ENCODE measurements at places on chromosomes 6 and 20.

GRCh38 chr6:108194503-108194902, 28.7 kb downstream of the NR2E1 start:
- no peak for DNase-seq

DNA sequence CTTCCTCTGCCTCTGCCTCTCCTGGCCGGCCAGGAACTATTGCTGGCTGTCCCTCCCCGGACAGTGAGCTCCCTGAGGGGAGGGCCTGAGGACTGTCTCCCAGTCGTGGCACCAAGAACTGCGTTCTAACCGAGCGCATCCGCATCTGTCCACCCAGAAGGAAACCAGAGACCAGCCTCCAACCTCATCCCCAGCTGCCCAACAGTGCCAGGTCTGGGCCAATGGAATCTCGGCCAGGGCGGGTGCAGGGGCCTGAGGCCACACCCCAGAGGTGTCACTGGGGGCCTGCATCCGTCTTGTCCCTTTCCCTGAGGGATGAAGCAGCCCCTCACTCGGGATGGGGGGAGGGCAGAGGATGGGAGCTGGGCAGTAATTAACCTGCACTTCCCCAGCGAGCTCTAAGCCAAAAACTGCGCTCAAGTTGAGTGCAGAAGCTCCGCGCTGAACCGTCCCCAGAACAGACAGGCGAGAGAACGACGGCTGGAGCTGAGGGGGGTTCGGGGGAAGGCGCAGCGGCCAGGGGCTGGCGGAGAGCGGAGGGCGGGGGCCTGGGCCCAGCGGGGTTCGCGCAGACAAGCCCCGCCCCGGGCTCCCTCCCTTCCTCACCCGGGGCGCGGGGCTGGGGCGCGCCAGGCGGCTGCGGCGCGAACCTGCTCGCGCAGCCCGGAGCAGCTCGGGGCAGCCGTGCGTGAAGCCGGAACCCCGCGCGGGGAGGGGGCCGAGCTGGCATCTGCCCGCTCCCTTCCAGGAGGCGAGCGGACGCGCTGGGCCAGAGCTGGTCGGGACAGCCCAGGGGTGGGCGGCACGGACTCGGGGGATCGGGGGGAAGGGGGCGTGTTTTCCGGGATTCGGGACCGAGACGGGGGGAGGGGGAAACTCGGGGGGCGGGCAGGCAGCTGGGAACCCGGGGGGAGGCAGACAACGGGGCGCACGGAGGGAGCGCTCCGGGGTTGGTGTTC, 1.4 kb downstream of the TFEB start:
- peak; percentile 52 for DNase-seq

DNA sequence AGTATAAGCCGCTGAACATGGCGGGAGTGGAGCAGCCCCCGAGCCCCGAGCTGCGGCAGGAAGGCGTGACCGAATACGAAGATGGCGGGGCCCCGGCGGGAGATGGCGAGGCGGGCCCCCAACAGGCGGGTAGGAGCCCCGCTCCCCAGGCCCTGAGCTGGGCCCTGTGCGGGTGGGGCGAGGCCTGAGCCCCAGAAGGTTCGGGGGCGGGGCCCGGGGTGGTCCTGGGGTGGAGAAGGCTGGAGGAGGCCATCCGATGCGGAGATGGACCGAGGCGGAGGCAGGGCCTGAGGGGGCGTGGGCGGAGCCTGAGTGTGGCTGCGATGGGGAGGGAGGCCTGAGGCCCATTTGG, 7.1 kb downstream of the L3MBTL1 start:
- no peak for DNase-seq

GRCh38 chr6:74720923-74721322, 484.9 kb downstream of the COL12A1 start:
- DNase-seq, result no peak

DNA sequence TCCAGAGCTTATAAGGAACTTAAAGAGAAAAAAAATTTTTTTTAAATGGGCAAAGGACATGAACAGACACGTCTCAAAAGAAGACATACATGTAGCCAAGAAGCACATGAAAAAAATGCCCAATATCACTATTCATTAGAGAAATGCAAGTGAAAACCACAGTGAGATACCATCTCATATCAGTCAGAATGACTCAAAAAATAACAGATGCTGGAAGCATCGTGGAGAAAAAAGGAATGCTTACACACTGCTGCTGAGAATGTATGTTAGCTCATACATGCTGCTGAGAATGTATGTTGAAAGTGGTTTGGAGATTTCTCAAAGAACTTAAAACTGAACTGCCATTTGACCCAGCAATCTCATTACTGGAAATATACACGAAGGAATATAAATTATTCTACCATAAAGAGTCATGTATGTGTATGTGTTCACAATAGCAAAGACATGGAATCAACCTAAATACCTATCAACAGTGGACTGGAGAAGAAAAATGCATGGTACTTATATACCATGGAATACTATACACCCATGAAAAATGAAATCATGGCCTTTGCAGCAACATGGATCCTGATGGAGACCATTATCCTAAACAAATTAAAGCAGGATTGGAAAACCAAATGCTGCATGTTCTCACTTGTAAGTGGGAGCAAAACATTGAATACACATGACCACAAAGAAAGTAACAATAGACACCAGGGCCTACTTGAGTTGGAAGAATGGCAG, 5.2 kb downstream of the OR11A1 start:
- no peak for DNase-seq

DNA sequence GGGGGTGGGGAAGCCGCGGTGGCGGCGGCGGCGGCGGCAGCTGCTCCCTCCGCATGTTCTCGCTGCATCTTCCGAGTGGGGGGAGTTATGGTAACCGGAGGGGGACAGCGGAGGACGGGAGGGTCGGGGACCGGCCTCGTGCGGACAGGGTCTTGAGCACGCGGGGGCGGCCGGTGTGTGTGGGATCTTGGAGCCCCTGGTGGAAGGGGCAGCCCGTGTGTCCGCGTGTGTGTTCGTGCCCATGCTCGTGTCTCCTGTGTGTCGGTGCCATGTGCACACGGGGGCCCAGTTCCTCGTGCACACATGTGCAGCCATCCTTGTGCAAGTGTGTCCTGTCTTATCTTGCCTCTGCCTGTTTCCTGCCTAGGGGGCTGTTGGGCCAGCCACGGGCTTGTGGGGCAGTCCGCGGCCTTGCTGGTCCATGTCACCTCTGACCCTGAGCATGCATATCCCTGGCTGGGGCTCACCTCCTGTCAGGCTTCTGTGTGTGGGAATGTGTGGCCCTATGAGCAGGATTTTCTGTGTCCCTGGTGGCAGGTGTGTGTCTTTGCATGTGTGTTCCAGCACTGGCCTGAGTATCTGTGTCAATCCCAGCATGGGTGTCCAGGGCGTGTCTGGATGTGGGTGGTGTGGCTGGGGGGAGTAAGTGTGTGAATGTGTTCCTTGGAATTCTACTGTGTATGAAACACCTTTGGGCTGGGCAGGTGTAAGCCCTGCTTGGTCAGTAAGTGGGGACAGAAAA, 8.5 kb downstream of the SYNGAP1 start:
- peak; percentile 56 for DNase-seq

- DNase-seq, result no peak
Measured at GRCh38 chr6:109379711-109380110, 2.6 kb downstream of the CD164 start.

DNA sequence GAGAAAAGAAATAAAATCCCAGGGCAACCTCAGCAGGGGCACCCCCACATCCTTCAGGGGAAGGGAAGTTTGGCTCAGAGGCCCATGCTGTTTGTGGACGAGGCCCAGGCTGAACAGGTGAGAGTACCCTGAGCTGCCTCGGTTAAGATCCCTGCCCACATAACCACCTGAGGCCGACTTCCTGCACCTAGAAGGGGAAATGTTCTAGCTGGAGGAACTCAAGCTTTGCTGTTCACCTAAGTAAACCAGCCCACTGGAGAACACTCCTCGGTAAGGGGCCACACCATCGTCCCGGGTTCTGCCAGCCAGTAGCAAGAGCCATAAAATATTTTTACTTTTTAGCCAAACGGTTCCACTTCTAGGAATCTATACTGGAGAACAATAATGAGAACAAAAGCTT, 88.2 kb downstream of the SLC23A2 start:
- DNase-seq, result no peak

Data from activated naive CD4-positive, alpha-beta T cell treated with anti-CD3 and anti-CD28 coated beads for 36 hours (primary cell).